ENCODE measurements at places on chromosomes 2 and 18.

DNA sequence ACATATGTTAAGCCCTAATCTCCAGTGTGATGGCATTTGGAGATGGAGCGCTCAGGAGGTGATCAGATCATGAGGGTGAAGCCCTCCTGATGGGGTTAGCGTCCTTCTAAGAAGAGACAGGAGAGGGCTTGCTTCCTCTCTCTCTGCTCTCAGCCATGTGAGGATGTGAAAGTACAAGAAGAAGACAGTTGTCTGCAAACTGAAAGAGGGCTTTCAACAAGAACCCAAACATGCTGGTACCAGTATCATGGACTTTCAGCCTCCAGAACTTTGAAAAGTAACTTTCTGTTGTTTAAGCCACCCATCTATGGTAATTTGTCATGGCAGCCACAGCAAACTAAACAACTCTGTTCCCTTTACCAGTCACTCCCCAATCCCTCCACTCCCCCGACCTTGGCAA, 47.4 kb downstream of the CACNB4 start:
- no peak for DNase-seq

DNA sequence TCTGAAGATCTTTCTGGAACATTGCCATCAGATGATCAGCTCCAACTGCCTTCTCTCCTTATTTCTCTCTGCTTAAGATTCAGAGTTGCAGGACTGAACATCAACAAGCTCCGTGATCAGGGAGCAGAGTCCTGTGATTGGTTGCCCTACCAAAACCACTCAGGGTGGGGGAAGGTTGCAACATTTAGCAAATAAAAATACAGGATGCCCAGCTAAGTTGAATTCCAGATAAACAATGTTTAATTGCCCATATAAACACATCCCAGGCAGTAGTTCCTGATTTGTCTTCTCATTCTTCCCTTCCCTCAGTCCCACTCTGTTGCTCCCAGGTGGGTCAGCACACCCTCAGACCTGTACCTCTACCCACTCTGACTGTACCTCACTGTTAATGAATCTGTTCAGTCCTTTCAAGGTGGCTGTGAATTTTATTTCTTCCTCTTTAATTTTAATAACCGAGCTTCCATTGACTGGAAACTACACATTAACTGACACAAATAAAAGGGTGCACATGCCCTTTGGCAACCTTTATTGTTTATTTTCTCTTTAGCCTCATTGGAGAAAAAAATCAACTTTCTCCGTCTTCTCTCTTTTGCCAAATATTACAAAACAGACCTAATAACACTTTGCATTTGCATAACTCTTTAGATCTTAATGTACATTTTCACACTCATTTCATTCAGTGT, 167.1 kb upstream of the PKDCC start:
- DNase-seq, result no peak

- peak; percentile 91 for DNase-seq
These were observed 187.3 kb downstream of the VAPA start for GRCh38 chr18:10100941-10101701.

DNA sequence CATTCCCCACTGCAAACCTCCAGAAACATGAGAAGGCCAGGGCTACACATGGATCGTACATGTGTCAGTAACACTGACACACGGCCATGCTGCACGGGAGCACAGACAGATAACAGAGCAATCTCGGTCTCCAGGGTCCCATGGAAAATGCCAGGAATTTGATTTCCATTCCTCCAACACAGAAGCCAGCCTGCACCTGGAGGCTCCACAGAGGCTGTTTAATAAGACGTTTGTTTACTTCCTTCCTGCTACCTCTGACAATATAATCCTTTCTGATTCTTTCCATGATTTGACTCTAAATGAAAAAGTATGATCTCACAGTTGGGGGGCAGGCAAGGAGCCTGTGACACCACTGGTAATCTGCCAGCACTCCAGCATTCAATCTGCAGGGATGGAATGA, 210.9 kb upstream of the DDX18 start:
- peak; percentile 5 for DNase-seq

DNA sequence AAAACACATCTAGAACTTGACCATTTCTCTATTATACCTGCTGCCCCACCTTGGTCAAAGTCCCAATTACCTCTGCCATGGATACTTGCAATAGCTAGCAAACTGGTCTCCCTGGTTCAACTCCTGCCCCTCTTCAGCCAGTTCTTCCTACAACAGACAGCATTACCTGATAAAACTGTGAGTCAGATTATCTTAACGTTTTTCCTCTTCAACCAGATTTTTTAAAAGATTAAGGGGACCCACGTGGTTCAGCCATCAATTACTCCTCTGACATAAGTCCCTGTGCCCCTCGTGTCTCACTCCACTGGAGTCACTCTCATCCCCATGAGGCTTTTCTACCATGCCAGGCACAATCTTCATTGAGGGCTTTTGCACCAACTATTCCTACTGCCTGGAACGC, 5.3 kb upstream of the ARHGAP15 start:
- DNase-seq, result no peak

DNA sequence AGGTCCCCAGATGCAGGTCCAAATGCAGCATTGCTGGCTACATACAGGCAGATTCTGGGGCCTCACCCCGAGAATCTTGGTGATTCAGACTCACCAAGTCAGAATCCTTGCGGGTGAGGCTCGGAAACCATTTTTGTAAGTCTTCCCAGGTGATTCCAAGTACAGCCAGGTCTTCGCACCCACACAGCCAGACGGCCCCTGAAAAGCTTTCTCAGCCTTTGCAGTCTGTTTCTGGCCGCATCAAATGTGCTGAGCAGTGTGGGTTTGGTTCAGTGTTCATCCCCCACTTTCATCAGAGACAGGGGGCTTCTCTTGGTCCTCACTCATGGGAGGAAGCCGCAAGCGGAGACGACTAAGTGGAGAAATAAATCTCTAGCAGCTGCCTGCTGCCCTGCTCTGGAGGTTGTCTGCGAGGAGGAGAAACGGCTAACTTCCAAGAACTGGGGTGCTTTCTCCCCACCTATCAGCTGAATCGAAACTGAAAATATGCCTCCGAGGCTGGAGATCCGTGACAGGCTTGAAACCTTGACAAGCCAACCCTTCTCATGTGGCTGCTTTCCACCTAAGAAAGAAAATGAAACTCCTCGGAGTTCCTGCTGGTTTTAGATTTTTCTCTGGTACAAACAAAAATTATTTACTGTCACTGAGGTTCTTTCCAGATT, 8.9 kb upstream of the TMEM185B start:
- DNase-seq, result no peak

GRCh38 chr18:61883547-61883946, 9.3 kb downstream of the RNF152 start:
- no peak for DNase-seq

GRCh38 chr2:147763861-147764260, 81.0 kb upstream of the ACVR2A start:
- DNase-seq, result no peak

- DNase-seq, result no peak
These were observed 1.1 kb upstream of the FN1 start for GRCh38 chr2:215436705-215437565.

Data from A673 (cell line).